Activated naive CD4-positive, alpha-beta T cell treated with Interleukin-2 at 50 U/mL for 16 hours (primary cell): ENCODE measurements at places on chromosomes 7 and 10.

DNA sequence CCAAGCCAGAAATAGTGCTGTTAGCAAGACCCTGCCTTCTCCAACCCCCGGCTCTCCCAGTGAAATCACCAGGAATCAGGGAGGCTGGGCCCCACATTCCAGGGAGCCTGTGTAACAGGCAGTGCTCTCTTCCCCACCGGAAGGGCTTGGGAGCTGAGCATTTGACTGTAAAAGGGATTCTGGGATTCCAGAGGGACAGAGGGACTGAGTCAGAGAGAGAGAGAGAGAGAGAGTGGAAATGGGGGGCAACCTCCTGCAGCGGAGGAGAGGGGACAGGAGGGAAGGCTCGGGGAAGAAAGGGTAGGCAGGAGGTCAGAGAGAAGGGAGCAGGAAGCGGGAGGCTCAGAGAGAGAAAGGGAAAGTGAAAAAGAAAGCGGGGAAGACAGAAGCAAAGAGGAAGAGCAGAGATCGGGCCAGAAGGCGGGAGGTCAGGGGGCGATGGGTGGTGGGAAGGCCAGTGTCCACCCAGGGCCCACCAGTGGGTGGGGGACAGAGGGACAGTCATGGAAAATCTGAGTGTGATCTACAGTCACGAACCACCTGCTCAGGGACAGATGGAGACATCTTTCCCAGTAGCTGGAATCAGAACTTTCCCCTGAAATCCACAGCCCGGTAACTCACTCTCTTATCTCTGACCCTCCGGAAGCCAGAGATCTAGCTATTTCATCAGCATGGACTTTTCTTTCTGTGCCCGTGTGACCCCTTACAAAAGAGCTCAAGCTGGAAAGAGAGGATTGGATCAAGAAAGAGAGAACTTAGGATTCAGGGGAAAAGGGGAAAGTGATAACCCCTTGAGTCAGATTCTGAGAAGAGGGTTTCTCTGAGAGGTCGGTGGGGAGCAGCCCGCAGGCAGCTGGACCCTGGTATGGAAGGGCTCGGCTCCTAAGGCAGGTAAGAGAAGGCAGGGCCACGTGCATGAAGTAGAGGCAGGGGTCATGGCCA is 4.6 kb upstream of the SERPINE1 start:
- DNase-seq, result no peak

DNA sequence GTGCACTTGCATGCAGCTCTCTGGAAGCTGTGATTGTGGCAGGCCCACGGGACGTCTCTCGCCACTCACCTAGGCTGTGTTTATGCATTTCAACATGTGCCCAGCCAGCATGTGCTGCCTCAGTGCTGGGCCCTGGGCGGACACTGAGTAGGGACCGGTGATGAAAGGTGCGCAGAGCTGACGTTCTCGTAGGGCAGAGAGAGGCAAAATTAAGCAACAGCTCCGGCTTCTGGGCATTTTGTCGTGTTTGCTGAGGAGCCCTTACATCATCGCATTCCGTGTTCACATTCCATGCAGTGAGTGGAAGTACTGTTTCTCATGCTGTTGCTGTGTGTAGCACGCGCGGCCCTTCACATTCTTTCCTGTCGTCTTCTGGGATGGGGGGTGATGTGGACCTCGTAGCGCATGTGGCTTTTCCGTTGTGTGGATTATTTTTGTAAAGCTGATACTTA is 50.5 kb downstream of the PRF1 start:
- no peak for DNase-seq

DNA sequence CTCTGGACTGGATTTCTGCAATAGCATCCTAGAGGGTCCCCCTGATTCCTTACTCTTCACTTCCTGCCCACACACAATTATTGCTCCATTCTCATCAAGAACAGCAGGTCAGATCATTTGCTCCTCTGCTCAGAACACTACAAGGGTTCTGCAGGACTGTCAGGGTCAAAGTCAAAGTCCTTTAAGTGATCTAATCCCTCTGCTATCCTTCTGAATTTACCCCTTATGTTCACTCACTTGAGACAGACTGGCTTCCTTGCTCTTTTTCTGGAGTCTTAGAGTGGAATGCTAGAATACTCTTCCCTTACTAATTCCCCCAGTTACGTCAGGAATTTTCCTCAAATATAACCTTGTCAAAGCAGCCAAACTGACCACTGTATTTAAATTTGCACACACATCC is 7.5 kb upstream of the POT1 start:
- DNase-seq, result no peak

DNA sequence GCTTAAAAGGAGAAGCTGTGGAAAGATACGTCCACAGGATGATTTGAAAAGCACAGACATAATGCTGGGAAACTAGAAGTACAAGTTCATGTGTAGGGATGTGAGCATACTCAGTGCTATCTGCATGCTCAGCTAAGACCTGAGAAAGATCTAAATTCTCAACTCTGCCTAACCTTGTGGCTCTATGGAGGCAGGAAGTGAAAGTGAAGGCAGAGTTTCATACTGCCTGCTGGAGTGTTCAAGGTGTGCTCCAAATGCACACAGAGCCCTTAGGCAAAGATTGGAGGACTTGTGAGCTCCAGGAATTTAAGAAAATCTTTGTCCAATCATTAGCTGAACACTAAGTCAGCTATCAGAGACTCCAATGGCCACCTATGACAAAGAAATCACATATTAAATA is 190.9 kb downstream of the RNLS start:
- no peak for DNase-seq

DNA sequence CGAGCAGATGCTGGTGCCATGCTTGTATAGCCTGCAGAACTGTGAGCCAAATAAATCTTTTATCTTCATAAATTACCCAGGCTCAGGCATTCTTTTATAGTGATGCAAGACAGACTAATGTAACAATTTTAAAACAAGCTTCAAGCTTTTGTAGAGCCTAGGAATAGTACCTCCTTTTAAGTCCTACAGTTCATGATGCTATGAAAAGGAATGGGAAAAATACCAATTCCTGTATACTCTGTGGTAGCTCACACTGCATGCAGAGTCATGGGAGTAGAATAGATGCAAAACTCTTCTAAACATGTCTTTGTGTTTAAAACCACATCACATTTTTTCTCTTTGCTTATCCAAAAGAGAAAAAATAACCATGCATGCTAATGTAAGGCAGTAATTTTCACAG is 66.6 kb upstream of the WNT16 start:
- DNase-seq, result no peak

- DNase-seq, result no peak
Measured at GRCh38 chr7:149680331-149681025, 92.9 kb downstream of the ZNF467 start.

GRCh38 chr7:1287752-1288201 is 55.1 kb downstream of the UNCX start:
- no peak for DNase-seq

DNA sequence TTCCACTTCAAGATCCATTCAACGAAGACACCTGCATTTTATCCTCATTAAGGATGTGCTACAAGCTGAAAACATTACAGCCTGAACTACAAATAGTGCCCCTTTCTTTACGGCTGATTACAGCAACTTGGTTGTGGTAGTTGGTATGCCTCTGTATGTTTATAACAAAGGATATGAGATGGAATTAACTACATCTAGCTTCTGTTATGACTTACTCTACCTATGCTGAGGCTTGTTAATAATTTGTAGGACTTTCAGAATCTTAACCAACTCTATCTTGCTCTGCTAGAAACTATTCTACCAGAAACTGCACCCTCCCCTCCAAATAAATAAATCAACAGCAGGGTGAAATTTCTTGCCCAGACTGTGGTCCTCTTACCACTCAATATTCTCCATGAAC is 448.1 kb downstream of the GRM8 start:
- no peak for DNase-seq

- no peak for DNase-seq
Measured at GRCh38 chr10:11647676-11648075, 36.2 kb upstream of the USP6NL start.

- DNase-seq, result no peak
Measured at GRCh38 chr10:7956508-7956907, 98.0 kb upstream of the GATA3 start.

DNA sequence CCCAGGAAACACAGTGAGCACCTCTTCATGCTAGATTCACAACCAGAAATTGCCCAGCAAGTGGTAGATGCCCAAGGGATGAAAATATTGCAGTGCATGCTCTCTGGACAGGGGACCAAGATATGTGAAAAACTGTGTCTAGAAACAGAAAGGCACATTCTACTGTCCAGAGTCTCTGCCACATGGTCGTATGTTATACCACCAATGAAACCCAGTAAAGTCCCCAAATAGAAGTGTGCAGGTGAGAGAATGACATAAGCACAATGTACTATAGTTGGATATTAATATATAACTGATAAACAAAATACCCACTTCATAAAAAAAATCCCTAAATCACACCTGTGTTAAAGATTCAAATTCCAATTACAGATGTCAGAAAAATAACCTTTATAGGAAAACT is 43.8 kb downstream of the RASGEF1A start:
- DNase-seq, result no peak

DNA sequence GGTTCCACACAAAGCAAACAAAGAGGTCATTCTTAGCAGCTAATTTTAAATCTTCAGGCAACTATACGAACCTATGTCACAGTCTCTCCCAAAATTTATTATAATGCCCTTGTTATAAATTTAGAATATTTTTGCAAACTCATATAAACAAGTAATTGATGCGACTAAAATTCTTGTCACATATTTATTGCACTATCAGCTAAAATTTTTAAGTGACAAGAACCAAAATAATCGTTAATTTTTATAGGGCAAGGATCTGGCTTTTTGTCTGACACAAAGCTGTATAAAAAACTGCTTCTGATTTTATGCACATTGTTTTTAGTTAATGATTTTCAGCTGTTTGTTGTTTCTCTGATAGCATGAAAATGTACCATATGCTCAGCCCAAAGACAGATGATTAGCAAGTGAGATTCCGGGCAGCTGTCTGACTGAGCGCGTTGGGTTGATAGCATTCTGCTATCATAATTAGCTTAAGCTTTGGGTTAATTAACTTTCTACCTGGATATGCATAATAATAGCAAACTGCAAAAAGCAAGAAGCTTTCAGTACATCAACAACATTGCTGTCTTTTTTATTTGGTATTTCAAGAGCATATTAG is 136.0 kb downstream of the MGMT start:
- no peak for DNase-seq

DNA sequence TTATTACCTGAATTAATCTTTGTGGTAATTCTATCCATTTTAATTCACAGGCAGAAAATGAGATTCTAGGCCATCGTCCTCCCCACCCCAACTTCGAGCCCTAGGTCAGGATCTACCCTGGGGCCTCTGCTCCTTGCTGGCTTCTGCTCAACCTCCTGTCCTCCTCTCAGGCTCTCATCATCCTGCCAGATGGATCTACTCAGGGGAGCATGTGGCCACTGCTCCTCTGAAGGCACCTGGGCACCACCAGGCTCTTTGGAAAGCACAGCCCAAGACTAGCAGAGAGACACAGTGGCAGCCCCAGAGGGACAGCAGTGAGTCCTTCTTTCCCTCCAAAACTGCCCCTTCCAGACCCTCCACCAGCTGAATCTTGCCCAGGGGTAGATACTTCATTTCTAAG is 248.2 kb downstream of the TCERG1L start:
- DNase-seq, result no peak

DNA sequence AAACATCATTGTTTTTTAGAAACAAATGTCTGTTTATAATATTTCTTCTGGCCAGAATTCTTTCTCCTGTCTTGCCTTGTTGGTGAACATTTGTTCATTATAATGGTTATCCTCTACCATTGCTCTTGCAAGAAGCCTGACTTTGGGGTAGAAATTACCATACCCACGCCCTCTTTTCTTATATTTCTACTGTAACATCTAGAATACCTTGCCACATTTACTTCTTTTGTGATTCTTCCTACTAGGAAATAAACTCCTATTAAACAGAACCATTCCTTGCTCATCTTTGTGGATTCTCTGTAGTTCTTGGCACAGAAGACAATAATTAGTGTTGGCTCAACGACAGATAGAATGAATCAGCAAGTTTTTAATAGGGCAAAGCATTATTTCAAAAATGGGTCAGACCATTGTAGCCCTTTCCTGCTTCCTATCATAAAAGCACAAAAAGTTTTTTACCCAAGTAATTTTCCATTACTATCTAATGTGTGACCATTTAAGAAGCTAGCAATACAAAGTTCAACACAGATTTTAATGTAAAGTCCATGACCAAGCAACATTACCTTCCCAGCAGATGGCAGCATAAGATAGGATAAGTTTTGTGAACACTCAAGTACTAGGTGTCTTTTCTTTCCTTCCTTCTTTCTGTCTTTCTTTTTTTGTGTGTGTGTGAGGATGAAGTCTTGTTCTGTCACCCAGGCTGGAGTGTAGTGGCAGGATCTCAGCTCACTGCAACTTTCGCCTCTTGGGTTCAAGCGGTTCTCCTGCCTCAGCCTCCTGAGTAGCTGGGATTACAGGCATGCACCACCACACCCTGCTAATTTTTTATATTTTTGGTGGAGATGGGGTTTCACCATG is 270.4 kb downstream of the HGF start:
- no peak for DNase-seq

GRCh38 chr7:45686441-45687184 is 112.4 kb downstream of the ADCY1 start:
- no peak for DNase-seq

DNA sequence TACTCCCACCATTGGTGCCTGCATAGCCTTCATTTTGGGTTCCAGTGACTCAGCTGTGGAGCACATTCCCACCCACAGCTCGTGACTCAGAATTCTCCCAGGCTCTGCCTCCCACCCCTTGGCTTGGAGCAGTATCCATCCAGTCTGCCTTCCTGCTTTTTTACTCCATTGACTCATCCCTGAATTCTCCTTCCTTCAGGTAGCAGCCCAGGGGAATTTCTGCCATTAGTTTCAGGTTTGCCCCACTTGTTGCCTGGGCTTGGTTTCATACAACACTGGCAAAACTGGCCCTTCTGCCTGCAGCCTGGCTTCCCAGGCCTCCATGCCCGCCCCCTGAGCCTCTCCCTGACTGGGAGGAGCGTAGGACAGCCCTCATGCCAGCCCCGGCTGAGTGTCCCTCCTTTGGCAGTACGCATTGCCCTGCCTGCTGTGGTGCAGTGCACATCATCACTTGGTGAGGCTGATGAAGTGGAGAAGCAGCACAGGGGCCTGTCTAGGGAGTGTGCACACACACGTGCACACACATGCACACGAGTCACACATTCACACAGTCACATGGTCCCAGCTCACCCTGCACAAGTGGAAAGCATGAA is 55.0 kb downstream of the SNX10 start:
- no peak for DNase-seq

DNA sequence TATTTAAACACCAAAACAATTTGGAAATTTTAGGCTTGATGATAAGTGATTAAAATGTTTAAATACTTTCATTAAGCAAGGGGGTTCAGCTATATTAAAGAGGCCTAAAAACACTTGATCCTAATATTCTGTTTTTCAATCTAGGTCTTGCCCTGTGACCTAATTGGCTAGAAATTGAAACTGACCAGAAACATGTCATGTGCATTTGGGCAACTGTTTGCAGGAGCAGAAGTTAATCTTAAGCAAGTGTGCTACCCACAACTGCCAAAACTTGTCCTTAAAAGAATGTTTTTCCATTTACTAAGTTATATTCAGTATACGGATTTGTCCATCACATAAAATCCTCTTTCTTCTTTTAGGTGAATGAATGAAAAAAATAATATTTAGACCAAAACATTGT is 167.3 kb downstream of the PPP1R3A start:
- DNase-seq, result no peak
